ENCODE measurements at places on chromosomes 13 and 19.

GRCh38 chr13:36981156-36981743 is 17.9 kb downstream of the ALG5 start:
- peak; percentile 81 for DNase-seq

GRCh38 chr13:74171641-74172040 is 37.4 kb upstream of the KLF12 start:
- no peak for DNase-seq

- no peak for DNase-seq
These were observed 1.3 kb downstream of the CYP4F3 start for GRCh38 chr19:15641901-15642491.

GRCh38 chr13:41059456-41060081 is 1.7 kb upstream of the WBP4 start:
- DNase-seq, result peak; percentile 35

DNA sequence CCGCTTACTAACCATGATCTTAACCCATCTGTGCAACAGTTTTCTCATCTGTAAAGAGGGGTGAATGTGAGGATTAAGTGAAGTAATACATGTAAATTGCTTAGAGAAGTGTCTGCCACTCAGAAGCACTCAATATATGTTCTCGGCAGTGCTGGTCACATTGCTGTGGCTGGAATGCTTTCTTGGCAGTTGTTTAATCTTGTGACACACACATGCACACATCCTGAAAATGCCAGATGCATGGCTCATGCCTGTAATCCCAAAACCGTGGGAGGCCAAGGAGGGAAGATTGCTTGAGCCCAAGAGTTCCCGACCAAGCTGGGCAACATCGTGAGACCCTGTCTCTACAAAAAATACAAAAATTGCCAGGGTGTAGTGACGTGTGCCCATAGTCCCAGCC is 4.9 kb upstream of the DMKN start:
- peak; percentile 27 for DNase-seq

GRCh38 chr13:75153386-75153785 is 328.6 kb downstream of the TBC1D4 start:
- DNase-seq, result no peak

DNA sequence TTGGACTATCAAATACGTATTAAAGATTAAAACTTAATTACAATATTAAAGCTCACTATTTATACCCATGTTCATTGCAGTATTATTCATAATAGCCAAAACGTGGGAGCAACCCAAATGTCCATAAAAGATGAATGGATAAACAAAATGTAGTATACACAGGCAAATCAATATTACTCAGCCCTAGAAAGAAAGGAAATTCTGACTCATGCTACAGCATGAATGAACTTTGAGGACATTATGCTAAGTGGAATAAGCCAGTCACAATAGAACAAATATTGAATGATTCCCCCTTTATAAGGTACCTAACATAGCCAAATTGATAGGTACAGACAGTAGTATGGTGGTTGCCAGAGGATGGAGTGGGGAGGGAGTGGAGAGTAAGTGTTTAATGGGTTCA is 457.3 kb downstream of the FGF14 start:
- DNase-seq, result no peak

GRCh38 chr19:28509079-28509895 is 703.7 kb downstream of the UQCRFS1 start:
- DNase-seq, result no peak

GRCh38 chr13:113936166-113936965 is 37.5 kb downstream of the C13orf46 start:
- DNase-seq, result no peak

GRCh38 chr19:6835501-6835900 is 51.9 kb upstream of the ADGRE1 start:
- DNase-seq, result no peak

- DNase-seq, result peak; percentile 11
These were observed 114.9 kb downstream of the PCCA start for GRCh38 chr13:100203696-100204367.

GRCh38 chr13:40024204-40024966 is 368.9 kb downstream of the COG6 start:
- no peak for DNase-seq

- no peak for DNase-seq
These were observed 1.7 kb upstream of the PLEKHG2 start for GRCh38 chr19:39410831-39411080.
